ENCODE measurements at places on chromosomes 3 and 15.

GRCh38 chr3:76097589-76097969, 312.2 kb upstream of the ZNF717 start:
- DNase-seq = no peak

DNA sequence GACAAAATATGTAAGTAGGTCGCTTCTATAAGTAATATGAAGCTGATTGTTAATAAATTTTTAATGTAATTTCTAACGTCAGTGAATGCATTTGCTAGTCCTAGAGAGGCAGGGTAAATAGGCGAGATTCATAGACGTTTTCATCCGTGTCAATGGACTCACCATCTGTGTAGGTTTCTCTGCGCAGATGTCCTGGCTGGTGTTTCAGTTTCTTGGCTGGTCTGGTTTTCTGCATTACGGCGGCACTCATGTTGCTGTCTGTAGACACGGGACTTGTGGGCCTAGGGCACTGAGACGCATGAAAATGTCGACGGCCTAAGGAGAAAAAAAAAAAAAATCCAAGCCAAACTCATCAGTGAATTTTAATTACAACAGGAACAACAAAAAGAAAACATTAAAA, 1153.3 kb downstream of the ROBO1 start:
- no peak for DNase-seq

DNA sequence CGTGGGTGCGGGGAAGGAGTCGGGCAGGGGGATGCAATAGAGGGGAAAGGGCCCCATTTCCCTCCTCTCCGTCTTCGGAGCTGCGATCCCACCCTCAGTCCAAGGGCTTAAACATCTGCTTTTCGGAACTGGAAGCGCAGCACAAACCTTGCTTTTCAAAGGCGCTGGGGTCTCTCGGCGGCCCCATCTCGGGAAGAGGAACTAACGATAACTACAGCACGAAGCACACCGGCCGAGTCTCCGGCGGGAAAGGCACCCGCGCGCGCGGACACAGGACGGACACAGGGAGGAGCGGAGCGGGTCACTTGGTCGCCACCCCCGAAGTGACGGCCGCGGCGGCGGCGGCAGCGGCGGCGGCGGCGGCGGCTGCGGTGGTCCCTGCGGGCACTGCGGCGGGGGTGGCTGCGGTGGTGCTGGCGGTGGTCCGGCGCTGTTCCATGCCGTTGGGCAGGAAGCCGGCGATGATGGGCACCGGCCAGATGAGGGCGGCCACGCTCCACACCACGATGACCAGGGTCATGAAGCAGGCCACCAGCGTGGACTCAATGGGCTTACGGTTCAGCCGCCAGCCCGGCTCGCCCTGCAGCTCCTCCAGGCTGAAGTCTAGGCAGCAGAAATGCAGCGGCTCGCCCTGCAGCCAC, 1.1 kb downstream of the TMEM158 start:
- peak; percentile 58 for DNase-seq

- no peak for DNase-seq
Measured at GRCh38 chr3:100879195-100879810, 113.9 kb downstream of the ABI3BP start.

DNA sequence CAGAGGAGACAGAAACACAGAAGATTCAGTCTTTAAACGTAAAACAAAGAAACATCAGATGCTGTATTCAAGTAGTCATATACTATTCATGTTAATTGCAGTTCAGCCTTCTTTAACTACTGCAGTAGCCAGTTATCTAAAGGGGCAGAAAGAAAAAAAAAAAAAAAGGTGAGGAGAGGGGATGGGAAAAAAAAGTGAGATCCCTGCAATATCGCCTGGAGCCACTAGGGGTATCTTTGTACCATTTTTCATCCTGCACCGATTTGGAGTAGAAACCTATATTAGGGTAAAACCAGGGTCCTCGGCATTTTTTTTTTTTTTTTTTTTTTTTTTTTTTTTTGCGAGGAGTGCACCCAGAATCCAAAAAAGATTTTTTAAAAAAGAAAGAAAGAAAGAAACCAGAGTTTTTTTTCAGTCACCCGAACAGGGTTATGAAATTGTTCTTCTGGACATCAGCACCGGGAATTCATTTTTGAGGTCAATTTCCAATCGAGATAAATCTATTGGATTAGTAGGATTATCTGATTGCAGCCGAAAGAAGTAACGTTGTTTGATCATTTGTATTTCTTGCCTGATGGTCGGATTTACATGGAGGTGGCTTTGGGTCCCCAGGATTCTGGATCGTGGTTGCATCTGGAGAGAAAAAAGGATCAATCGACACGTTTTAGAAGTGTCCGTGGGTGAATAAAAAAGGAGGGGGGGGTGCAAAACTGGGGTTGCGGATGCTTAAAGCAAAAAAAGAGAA, 186.7 kb downstream of the NLGN1 start:
- DNase-seq = no peak
